ENCODE measurements at places on chromosomes 6 and 20.

DNA sequence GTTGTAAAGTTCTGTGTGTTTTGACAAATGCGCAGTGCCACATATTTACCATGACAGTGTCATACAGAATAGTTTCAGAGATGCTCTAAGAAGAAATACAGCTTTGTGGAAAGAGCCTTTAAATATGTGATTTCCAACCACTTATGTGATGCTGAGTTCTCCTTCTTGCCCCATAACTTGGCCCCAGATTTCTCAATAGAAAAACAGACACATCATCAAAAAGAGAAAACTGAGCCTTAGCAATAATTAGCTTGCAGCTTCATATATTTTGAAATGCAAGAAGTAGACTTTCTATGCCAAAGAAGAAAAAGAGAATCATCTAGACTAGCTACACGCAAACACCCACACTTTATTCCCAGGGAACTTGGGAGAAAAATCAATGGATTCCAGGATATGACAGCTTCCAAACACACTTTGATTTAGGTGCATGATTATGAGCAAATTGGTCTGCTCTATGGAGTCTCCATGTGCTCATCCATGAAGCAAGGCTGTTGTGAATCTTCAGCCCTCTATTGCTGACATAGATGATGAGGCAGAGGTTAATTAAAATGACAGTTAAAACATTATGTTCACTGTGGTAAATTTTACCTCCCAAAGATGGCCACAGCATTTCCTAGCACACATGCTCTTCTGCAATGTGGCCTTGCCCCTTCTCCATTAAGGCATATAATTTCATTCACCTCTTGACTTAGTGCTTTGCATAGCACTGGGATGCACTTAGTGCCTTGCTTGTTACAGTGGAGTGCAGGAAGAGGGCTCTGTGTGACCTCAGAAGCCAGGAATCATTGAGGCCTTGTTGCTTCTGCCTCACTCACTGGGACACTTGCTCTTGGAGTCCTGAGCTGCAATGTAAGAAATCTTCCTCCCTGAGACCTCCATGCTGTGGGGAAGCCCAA, 174.6 kb downstream of the SYNDIG1 start:
- no peak for DNase-seq

GRCh38 chr6:52049252-52050050, 38.0 kb downstream of the PKHD1 start:
- DNase-seq = no peak

- no peak for DNase-seq
Observed at GRCh38 chr6:132814716-132815570, 574 bp downstream of the RPS12 start.

- DNase-seq = no peak
Observed at GRCh38 chr6:47681201-47681990, 17.0 kb upstream of the ADGRF4 start.

DNA sequence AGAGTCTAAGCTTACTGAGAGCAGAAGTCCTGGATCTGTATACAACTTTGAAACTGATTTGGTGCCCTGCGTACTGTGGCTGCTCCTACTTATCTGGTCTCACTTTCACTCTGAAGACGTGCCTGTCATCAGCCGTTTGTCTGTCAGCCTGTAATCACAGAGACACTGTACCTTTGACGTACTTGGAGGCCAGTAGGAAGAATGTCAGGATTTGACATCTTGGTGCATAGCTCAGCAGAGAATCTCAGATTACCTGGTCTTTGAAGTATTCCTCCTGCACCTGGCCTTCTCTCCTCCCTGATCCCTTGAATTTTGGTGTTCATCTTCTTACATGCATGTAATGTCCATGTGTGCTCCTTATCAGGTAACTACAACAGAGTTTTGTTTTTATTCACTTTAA, 37.7 kb downstream of the DSE start:
- DNase-seq = no peak

- no peak for DNase-seq
Observed at GRCh38 chr6:144340541-144341371, 55.6 kb downstream of the UTRN start.

DNA sequence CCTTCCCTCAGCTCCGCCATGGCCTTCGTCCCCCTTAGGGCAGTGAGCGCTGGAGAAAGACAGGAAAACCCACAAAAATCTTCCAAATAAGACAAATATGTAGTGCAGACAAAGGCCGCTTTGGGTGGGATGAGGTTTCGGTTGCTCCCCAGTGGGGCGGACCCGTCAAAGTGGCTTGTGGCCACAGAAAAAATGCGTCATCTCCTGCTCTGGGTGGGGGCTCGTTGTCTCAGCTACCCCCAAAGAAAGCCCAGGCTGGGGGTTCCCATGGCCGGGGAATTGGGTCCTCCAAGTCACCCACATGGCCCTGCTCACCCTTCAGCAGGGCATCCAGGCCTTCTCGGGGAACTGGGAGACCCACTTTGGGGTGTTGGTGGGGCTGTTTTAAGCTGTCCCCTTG, 21.9 kb upstream of the SCUBE3 start:
- DNase-seq = no peak

GRCh38 chr6:22126910-22127309, 169.9 kb downstream of the PRL start:
- DNase-seq = no peak

DNA sequence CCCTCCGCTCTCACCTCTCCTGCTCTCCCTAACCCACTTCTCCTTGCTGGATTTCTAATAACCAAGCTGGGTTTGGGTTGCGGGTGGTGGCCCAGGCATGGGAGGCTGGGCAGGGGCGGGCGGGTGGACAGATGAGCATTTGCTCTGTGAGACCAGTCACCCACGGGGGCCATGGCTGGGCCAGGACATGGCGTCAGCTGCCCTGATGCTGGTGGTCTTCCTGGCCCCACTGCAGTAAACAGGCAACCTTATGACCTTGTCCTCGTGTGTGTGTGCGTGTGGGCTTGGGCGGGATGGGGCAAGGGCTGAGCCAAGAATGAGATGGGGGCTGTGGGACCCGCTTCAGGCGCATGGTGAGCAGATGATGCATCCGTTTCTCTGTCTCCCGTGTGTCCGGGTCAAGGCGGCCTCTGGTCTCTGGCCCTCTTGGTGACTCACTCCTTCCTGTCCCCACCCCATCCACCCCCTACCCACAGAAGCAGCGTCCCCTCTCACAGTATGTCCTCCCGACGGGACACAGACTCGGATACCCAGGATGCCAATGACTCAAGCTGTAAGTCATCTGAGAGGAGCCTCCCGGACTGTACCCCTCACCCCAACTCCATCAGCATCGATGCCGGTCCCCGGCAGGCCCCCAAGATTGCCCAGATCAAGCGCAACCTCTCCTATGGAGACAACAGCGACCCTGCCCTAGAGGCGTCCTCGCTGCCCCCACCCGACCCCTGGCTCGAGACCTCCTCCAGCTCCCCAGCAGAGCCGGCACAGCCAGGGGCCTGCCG, 41.4 kb upstream of the MYL9 start:
- DNase-seq = no peak

GRCh38 chr20:1320902-1321653, 7.9 kb downstream of the SDCBP2 start:
- DNase-seq = no peak

DNA sequence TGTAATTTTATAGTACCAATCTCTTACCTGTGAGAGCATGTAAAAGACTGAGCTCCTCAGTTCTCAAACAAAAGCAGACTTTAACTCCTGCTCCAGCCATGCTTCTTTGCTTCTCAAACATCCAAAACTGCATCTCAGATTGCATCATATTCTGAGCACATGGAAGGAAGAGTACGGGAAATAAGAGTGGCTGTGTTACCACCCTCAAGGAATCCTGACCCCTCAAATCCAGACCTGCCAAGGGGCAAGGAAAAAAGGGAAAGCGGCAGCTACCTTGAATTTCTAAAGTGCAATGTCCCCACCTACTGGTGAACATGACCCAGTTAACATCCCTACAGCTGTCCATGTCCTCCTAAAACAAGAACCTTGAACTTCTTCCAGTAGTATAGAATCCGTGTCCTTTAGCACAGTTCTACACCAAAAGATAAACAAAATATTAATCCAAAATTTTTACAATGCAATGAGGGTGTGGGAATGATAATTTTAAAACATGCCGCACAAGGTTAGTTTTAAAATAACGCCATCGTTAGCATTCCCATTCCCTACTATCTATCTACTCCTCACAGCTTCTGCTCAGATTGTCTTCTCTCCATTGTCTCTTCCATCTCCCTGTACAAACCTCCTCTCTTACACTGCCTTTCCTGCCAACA, 34.1 kb upstream of the HLA-DQB1 start:
- DNase-seq = no peak

GRCh38 chr20:57870597-57871236, 160.9 kb upstream of the PMEPA1 start:
- DNase-seq = no peak

DNA sequence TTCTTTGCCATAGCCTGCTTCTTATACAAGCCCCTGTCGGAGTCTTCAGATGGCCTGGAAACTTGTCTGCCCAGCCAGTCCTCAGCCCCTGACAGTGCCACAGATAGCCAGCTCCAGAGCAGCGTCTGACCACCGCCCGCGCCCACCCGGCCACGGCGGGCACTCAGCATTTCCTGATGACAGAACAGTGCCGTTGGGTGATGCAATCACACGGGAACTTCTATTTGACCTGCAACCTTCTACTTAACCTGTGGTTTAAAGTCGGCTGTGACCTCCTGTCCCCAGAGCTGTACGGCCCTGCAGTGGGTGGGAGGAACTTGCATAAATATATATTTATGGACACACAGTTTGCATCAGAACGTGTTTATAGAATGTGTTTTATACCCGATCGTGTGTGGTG, 29.5 kb downstream of the SLCO4A1 start:
- DNase-seq = no peak

GRCh38 chr6:94362061-94362864, 942.9 kb upstream of the EPHA7 start:
- DNase-seq = no peak

DNA sequence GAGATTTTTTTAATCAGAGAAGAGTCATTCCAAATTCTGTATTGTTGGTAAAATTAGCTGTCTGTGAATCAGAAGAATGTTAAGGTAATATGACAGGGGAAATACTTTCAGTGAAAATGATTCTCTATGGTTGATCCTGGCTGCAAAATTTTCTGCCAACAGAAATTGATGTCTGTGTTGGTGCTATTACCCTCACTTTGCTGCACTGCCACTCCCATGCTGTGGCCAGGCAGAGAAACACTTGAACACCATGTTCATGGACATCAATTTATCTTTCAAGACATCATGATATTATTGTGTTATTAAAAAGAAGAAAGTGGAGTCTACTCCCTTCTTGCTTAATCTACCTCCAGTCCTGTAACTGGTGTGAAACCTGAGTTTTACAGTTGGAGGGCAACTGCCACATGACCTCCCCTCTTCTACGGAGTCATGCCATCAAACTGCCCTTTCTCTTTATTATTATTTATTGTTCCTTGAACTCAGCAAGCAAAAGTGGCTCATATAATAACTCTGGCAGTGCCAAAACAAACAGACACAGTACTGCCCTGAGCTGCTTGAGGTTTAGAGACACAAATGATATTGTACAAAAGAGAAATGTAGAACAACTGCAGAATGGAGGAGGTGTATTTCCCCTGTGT, 288.0 kb upstream of the JAG1 start:
- no peak for DNase-seq

DNA sequence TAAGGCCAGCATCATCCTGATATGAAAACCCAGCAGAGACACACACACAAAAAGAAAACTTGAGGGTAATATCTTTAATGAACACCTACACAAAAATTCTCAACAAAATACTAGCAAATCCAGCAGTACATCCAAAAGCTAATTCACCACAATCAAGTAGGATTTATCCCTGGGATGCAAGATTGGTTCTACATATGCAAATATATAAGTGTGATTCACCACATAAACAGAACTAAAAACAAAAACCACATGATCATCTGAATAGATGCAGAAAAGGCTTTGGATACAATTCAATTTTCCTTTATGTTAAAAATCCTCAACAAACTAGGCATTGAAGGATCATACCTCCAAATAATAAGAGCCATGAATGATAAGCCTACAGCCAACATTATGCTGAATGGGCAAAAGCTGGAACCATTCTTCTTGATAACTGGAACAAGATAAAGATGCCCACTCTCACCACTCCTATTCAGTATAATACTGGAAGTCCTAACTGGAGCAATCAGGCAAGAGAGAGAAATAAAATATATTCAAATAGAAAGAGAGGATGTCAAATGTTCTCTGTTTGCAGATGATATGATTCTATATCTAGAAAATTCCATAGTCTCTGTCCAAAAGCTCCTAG, 33.9 kb upstream of the CLVS2 start:
- no peak for DNase-seq

- DNase-seq = no peak
Observed at GRCh38 chr6:89797317-89797716, 22.3 kb downstream of the MDN1 start.

DNA sequence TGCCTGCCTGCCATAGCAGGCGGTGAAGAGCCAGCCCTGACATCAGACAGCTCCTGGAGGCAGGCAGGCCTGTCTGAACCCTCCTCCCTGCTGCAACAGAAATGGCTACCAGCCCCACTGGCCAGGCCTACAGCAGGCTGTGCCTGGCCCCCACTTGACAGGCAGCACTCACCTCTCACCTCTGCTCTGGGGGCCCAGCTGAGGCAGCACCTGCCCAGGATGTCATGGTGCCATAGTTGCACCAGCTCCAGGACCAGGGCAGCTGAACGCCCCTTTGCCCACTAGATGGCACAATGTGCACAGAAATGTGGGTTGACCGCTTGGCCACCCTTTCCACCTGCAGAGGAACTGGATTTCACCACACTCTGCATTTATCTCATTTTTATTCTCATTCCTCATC, 30.6 kb downstream of the MRPL14 start:
- DNase-seq = peak; percentile 58

- no peak for DNase-seq
Observed at GRCh38 chr6:166806217-166806838, 150.0 kb downstream of the RNASET2 start.

- no peak for DNase-seq
Observed at GRCh38 chr20:12815231-12815768, 193.5 kb upstream of the SPTLC3 start.

DNA sequence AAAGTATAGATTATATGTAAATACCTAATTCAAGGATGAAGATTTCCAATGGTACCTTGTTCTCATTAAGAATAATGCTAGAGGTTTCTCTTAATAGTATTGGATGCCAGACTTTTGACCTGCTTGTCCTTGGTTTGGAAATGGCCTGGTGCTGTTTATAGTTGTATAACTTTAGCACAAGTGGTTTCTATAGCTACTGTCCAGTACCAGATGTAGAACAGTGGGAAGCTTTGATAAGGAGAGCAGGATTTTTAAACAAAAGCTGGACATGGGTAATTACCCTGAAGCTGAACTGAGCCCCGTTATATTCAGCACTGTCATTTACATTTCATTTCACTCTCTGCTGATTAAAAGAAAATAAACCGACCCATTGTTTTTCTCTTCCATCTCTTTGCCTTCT, 43.7 kb downstream of the TRMT11 start:
- DNase-seq = no peak

- DNase-seq = no peak
Observed at GRCh38 chr6:15994814-15995459, 133.9 kb upstream of the MYLIP start.

- no peak for DNase-seq
Observed at GRCh38 chr20:54237116-54237943, 29.4 kb downstream of the PFDN4 start.

DNA sequence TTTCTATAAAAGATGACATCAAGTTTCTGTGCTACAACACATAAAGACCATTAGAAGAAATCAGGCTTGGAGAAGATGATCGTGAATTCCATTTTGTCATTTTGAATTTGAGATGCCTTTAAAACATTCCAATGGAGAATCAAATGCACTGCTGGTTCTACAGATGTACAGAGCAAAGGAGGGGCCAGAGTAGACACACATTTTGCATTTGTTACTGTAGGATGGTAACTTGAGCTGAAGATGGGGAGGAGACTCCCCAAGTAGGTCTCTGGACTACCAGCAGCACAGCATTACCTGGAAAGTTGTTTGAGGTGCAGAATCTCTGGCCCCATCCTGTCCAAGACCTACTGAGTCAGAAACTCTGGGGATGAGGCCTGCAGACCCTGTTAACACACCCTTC, 121.6 kb upstream of the RALGAPA2 start:
- DNase-seq = no peak

Data from activated naive CD8-positive, alpha-beta T cell treated with anti-CD3 and anti-CD28 coated beads, Interleukin-2, amount 50 U/mL, for 16 hours (primary cell).